ENCODE measurements at places on chromosomes 6 and 20.

GRCh38 chr20:37990571-37991151 lies 42.6 kb downstream of the TTI1 start:
- peak; percentile 41 for DNase-seq

DNA sequence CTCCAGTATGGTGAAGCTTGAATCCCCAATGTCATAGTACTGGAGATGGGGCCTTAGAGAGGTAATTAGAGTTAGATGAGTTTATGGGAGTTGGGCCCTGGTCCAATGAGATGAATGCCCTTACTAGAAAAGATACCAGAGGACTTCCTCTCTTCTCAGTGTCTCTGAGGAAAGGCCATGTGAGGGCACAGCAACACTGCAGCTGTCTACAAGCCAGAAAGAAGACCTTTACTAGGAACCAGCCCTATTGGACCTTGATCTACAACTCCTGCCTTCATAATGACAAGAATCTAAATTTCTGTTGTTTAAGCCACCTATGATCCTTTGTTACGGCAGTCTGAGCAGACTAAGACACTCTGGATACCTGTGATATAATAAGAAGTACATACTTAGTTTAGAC lies 31.4 kb upstream of the AKAP7 start:
- DNase-seq, result no peak

DNA sequence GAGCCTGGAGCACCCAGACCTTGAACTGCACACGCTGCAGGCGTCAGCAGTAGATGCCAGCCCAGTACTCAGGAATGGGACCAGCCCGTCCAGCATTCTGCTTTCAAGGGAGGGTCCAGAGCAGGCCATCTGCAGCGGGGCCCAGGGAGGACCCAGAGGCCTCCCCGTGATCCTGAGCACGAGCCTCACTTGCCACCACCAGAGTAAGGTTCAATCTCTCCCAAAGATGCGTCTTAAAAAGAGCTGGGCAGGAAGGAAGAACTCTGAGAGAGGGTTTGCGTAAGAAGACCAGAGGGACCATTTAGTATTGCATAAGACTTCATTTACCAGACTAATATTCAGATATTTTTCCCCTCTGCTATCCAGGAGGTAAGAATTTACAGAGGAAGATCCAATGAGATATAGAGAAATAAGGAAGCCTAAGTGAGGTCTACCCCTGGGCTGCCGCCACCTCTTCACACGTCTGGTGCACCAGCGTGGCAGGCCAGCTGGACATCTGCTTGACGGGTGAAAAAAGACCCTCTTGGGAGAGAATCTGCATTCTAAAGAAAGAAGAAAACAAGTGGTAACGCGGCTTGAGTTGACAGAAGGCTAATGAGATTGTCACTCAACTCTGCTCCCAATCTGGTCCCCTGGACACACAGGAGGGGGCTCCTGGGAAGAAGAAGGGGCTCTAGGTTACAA lies 107.3 kb downstream of the PRND start:
- no peak for DNase-seq

- DNase-seq, result no peak
These were observed 227.2 kb downstream of the EPM2A start for GRCh38 chr6:145508107-145508506.

- no peak for DNase-seq
These were observed 2177.4 kb upstream of the DEFB115 start for GRCh38 chr20:29079769-29080690.

DNA sequence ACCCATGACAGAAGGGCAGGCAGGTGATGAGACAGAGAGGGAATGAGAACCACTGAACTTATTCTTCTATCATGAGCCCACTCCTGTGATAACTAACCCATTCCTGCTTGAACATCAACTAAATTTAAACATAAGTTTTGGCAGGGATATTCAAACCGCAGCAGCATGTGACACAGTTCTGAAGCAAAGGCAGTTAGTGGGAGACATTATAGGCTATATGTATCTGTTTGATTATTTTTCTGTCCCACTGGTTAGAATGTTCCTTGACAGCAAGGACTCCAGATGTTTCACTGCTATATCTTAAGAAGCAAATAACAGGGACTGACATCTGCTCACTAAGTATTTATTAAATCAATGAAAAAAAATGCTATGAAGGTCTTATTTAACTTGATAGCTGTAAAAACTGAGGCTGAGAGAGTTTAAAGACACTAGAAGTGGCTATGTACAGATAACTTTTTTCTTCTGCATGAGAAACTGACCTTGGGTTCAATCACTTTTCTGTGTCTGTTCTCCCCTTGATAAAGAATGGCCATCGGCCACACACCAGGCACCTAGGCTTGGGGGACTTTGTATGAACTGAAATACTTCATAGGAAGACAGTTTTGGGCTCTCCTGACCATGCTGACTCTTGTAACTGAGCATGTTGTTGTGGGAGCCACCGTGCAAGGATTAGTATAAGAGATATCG lies 90.9 kb downstream of the CEP162 start:
- no peak for DNase-seq

GRCh38 chr20:46085179-46085851 lies 4.4 kb downstream of the NCOA5 start:
- DNase-seq, result no peak

DNA sequence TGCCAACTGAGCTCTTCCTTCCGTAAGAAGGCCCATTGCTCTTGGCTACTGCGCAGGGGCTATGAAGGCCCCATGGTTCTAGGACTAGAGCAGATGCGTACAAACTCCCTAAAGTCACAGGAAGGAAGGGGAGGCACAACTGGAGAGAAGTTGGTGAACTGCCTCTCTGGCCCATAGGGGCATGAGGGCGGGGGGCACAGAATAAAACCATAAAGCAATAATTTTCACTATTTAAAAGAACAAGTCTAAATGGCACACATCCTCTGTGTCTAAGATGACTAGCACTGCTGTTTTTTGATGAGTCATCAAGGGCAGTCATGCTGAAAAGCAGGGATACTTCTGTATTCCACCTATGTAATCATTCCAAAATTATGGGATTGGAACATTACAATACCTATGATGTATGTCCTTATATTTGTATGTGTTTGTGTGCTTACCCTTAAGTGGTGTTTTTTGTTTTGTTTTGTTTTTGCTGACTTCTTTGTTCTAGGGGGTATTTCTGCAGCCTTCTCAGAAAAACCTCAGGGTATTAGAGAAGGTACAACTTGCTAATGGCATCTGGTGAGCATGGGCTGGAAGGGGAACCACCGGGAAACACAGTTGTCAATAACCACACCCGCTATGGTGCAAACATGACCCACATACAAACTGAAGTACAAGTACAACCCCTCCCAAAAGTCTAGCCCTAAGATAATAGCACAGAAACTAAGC lies 36.9 kb downstream of the B4GALT5 start:
- no peak for DNase-seq

DNA sequence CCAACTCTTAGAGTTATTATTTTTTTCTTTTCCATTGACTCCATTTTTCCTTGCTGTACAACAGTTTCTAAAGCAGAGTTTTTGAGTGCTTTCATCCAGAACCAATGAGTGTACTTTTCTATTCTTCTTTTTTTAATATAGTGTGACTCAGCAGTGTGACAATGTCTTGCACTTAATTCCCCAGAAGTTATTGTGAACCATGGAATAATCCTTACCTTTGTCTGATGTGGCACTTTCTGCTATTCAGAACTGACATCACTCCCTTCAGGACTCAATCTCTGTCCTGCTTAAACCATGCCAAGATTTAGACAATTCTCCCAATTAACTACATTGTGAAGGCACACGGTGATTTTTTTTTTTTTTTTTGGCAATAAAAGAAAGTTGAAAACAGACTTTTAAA lies 41.5 kb downstream of the GRIK2 start:
- no peak for DNase-seq

DNA sequence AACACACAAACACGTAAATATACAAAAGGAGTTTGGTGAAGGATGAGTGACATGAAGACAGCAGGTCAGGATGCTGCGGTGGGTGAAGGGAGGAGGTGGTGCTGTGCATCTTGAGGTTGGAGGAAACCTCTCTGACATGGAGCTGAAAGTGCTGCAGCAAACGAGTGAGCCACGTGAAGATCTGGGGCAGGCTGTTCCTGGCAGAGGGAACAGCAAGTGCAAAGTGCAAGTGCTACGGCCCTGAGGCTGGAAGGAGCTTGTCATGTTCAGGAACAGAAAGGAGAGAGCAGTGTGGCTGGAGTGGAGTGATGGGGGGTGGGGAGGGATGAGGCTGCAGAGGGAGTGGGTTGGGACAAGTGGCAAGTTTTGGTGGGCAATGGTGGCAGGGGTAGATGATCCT lies 24.8 kb upstream of the ANGPT4 start:
- DNase-seq, result no peak

GRCh38 chr6:5034736-5035135 lies 30.9 kb upstream of the RPP40 start:
- DNase-seq, result no peak

DNA sequence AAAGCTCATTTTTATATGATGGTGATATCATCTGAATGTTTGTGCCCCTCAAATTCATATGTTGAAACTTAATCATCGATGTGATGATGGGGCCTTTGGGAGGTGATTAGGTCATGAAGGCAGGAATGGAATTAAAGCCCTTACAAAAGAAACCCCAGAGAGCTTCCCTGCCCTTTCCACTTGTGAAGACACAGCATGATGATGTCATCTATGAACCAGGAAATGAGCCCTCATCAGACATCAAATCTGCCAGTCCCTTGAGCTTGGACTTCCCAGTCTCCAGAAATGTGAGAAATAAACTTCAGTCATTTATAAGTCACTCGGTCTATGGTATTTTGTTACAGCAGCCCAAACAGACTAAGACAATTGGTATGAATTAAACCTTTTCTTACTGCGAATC lies 153.1 kb downstream of the MYB start:
- DNase-seq, result no peak

DNA sequence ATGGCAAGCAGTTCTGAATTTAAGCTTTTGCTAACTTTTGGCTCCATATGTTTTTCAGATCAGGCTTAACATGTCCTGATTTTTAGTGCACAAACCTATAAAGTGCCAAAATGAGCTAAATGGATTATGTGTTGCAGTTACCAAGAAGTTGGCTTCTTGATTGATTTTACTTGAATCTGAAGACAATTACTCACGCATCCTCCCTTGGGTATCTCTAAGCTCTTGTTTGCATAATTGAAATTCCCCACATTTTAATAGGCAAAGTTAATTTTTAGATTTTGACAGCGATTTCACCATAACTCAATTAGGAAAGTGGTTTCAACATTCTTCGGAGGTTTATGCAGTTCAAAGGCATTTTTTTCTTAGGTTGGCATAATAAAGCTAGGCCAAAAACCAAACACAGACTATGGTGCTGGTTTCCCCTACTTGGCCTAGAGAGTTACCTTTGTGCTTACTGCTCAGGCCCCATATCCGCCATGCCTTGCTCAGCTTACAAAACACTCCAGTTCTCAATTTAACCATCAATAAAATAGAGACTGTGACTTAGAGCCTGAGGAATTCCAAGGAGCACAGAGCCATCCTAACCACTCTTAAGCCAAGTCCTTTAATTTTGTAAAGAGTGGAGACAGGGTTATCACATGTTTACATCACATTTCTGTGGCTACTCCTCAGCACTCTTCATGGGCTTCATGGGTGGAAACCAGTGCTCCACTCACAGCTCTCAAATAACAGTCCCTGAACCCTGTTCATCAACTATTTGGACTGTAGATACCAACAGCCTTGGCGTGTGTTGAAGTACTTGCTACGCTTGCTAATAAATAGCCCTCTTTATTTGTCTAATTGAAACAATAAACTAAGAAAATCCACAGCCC lies 32.1 kb downstream of the LAMA4 start:
- no peak for DNase-seq

DNA sequence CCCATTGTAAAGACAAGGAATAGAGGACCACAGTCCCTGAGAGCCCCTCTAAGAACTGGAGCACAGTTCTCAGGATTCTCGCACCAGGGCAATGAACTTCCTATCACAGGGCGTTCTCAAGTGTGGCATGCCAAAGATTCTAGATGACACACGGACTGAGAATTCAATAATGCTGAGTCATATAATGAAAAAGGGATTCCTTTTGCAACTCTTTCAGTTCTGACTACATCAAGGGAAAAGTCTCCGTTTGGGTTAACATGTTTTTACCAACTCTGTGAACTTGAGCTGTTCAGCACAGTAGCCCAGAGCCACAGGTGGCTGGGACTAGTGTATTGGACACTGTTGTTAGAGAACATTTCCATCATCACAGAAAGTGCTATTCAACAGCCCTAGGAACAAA lies 3.4 kb downstream of the MED20 start:
- DNase-seq, result no peak

DNA sequence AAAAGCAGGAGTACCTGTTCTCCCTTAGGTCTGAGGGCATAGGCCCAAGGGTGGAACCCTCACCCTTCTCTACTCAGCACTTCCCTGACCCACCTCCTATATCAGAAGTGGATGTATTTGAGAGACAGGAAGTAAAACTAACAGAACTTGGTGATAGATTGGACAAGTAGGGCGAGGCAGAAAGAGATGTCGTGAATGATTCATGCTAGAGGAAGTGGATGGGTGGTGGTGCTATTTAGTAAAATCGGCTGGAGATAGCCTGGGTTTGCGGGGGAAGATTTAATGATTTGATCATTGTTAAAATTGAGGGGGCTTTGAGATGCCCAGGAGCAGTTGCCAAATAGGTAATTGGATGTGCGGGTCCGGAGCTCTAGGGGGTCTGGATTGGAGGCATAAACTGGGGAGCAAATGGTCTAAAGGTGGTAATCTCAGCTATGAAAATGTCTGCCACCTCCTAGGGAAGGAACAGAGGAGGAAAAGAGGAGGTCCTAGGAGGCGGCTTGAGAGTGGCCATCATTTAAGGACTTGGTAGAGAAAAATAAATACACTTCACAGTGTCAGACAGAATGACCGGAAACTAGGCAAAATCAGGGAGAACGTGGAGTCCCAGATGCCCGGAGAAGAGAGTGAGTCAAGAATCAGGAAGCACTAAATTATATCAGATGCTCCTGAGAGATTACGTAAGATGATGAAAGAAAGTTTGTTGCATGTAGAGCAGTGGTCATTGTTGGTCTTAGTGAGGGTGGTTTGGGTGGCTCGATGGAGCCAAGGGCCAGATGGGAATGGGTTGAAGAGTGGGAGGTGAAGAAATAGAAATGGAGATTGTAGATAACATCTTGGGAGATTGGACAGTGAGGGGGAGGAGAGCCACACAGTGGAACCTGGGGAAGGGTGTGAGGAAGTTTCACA lies 142.0 kb downstream of the CEP57L1 start:
- DNase-seq, result no peak

DNA sequence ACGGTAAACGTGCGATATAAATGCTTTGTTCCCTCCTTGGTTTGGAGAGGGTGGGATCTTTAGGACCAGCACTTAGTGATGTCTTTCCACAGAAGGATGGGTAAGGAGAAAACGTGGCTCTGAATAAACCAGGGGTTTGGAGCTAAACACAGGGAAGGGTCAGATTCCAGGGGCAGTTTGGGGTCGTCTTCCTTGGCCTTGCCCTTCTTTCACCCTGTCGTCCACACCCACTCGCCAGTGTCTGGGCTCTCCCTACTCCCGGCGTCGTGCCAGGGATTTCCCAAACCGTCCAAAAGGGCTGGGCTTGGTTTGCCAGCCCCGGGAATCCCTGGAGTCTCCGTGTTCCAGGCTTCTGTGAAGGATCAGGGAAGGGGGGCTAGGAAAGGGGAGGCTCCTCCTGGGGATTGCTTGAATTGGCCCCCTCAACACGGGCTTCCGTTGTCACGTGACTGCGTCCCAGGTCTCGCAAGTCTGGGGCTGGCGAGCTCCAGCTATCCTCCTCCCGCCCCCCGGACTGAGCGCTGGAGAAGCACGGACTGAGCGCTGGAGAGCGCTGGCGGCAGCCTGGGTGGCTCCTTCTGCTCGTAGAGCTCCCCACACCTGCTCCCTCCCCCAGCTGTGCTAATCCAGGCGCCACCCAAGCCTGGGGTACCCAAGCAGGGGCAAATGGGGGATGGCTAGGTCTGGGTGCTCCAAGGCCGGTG lies 9.4 kb upstream of the ARMC12 start:
- no peak for DNase-seq

GRCh38 chr20:21102603-21103311 lies 3.4 kb downstream of the LINC00237 start:
- peak; percentile 24 for DNase-seq

All from memory B cell (primary cell).